Jurkat, Clone E6-1 (cell line): ENCODE measurements at places on chromosomes 11 and 22.

DNA sequence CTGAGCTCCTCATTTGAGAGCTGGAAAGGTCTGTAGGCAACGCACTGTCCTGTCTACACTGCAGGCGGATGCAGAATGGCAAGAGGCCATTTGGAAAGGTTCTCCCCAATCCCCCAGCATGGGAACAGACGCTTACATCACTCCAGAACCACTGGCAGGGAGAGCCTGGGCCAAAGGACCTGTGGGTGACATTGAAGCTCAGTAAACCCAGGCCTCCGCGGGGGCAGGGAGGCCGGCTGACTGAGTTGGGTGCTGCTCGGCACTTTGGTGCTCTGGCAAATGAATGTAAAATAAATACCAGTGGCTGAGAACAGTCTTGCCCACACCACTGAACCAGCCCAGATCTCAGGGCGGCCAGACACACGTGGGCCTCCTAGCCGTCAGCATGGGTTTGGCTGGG, 22.4 kb downstream of the TOM1 start:
- DNase-seq = no peak

DNA sequence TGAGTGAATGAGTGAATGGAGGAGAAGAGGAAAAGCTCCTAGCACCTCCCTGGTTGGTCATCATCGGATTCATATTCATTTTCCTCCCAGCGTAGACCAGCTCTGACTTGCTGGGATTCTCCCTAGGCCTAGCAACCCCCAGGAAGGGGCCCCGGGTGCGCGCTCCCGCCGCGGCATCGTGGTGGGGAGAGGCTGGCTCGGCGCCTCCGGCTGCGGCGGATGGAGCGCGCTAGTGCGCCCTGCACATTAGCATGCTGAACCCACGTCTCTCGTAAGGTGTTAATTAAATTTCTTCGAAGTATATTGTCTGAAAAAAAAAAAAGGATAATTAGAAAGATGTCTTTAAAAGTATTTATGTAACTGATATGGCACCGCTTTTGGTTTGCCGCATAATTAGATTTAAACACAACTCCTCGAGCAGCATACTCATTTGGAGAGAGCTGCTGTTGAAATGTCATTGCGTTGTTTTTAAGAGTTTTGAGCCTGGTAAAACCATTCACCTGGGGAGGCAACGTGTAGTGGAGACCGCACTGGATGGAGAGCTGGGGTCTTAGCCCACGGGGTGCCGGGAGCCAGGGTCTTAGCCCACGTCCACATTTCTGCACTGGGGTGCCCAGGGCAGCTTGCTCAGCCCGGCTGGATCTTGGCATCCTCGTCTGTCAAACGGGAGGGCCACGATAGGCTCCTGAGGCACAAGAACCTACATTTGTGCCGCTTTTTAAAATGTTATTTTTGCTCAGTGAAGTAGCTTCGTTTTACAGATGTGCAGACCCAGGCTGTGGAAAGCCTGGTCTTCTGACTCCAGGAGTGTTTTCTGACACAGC, 21.8 kb downstream of the MPPED1 start:
- DNase-seq = no peak

DNA sequence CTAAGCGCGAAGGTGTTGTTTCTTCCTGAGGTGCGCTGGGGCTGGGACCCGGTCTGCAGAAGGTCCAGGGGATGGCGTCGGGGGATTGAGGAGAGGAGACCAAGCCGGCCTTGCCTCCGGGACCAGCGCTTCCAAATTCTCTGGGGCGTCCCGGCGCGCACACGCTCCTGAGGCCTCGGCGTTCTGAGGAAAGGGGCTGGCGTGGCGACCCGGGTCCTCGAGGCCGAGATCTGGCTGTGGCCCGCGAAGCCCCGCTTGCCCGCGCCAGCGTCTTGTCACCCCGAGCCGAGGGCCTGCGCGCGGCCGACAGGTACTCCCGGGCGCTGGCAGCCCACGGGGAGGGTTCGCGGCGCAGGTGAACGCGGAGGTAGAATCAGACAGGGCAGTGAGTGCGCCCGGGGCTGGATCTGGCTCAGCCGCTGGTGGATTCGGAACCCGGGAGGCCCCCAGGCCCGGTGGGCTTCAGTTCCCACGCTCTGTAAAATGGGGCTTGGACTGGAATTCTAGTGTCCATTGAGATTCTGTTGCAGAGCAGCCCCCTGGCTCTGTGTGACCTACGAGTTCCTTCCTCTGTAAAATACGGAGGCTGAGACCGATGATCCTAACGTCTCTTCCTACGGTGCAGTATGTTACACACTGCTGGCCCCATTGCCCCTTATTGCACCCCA, 14.7 kb downstream of the SSH3 start:
- DNase-seq = no peak

- no peak for DNase-seq
Measured at GRCh38 chr11:17652556-17652955, 66.8 kb upstream of the MYOD1 start.

DNA sequence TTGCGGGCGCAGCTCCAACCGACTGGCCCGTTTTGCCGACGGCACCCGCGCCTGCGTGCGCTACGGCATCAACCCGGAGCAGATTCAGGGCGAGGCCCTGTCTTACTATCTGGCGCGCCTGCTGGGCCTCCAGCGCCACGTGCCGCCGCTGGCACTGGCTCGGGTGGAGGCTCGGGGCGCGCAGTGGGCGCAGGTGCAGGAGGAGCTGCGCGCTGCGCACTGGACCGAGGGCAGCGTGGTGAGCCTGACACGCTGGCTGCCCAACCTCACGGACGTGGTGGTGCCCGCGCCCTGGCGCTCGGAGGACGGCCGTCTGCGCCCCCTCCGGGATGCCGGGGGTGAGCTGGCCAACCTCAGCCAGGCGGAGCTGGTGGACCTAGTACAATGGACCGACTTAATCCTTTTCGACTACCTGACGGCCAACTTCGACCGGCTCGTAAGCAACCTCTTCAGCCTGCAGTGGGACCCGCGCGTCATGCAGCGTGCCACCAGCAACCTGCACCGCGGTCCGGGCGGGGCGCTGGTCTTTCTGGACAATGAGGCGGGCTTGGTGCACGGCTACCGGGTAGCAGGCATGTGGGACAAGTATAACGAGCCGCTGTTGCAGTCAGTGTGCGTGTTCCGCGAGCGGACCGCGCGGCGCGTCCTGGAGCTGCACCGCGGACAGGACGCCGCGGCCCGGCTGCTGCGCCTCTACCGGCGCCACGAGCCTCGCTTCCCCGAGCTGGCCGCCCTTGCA, 1.0 kb downstream of the FJX1 start:
- DNase-seq = no peak

DNA sequence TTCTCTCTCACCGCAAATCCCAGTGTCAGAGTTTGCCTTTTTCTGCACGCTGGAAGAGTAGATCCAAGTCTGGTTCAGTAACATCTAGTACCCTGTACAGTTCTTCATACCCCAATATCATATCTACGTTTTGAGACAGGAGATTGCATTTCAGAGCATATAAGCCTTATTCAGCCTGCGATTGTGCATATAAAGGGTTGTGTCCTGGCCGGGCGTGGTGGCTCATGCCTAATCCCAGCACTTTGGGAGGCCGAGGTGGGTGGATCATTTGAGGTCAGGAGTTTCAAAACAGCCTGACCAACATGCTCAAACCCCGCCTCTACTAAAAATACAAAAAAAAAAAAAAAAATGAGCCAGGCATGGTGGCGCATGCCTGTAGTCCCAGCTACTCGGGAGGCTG, 104.9 kb downstream of the MTNR1B start:
- DNase-seq = no peak

DNA sequence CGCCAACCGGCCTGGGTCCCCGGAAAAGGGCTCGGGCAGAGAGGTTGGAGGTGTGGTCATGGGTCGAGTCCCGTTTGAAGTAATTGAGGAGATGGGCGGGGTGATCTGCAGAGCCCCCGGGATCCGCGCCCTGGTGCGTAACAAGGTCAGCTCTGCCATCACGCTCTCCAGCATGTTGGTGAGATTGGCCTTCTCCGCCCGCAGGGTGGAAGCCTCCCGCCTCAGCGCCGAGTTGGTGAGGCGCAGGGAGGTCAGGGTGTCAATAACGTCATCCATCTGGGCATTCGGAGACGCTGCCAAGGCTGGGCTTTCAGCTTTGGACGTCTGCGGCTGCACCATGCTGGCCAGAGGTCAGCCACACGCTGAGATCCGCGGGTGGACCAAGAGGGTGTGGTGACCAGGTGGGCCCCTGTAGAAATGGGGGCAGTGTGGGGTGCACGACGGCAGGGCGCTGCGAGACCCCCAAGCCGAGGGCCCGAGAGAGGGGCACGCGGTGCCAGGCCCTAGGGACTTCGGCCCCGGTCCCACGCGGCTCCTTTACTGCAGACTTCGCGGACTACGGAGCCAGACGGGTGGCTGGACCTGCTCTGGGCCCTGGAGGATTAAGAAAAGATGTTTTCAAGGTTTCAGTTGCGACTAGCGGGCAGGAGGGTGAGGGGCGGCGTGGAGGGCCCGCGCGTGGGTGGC, 672 bp downstream of the RTL6 start:
- DNase-seq = no peak

- DNase-seq = peak; percentile 46
Measured at GRCh38 chr11:102390667-102391465, 43.9 kb downstream of the BIRC2 start.

DNA sequence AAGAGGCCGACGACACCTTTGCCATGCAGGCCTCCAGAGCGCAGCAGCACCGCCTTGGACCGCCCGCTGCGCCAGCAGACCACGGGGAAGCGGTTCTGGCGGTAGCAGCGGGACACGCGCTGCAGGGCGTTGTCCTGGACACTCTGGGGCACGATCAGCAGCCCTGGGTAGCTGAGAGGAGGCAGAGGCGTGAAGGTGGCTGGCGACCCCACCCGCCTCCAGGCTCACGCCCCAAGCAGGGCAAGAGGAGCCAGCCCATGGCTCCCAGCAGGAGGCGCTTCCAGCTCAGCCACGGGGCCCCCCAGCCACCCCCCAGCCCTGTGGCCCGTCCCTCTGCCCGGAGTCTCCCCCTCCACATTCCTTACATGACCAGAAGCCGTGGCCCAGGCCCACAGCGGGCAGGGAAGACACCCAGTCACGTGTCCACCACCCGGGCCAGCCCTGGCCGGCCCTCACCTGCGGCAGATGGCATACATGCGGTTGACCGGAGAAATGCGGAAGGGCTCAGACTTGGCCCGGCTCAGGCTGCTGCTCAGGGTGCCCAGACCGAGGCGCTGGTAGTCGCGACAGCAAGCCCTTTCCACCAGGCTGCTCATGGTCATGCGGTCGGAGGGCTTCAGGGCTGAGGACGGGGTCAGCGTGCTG, 15.2 kb downstream of the SBF1 start:
- DNase-seq = no peak
